ENCODE measurements at places on chromosomes 5 and 9. TPM values are rescaled to one million over a fixed set of nuclear protein-coding genes. Genes with fewer than 3 reads are reported as not detected.
A peak's percentile ranks its signal among the peaks of the same experiment; 100 is the strongest.

- H3K4me1 ChIP-seq = no peaks in the 10 kb centered on the region
- no peaks in the 10 kb centered on the region for H3K36me3 ChIP-seq
- no peak overlapping the region for H3K27ac ChIP-seq
- H3K4me3 ChIP-seq = no peak overlapping the region
These were observed 140.3 kb upstream of the IRX2 start for GRCh38 chr5:2891781-2892180.

Gene WDR38
- total RNA-seq = not detected

DNA sequence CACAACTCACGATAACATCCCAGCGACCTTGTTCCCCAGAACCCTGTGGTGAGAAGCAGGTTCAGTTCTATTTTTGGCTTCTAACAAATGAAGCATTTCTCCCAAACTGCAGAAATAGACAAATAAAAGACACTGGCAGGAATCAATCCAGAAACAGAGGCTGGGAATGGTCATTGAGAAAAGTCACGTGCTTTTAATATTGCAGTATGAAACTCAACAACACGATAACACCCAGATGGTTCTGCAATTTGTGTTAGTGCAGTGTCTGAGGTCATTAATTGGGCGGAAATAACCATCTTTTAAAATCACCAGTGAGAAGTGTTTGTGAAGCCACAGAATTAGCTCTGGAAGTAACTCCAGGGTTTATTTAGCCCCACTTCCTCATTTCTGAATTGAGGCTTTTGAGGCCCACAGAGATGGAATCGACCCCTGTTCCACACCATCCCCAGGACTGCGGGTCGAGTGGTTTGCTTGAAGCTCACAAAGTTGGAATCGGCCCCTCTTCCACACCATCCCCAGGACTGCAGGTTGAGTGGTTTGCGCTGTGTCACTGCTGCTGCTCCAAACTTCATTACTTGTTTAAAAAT is 164.7 kb upstream of the IRX4 start:
- no peaks in the 10 kb centered on the region for H3K4me1 ChIP-seq
- no peak for DNase-seq
- H3K36me3 ChIP-seq = no peaks in the 10 kb centered on the region
- no peak overlapping the region for H3K27ac ChIP-seq

Gene PHF2
- 22.8 TPM for total RNA-seq

GRCh38 chr5:73605223-73606087 is 20.5 kb upstream of the ARHGEF28 start:
- H3K27me3 ChIP-seq = no peaks in the 10 kb centered on the region
- no peak overlapping the region for H3K4me3 ChIP-seq
- peaks cover 17% of the 10 kb centered on the region for H3K4me1 ChIP-seq
- H3K36me3 ChIP-seq = no peaks in the 10 kb centered on the region
- peak; percentile 91 for DNase-seq

Gene CDKN2A
- total RNA-seq = not detected

DNA sequence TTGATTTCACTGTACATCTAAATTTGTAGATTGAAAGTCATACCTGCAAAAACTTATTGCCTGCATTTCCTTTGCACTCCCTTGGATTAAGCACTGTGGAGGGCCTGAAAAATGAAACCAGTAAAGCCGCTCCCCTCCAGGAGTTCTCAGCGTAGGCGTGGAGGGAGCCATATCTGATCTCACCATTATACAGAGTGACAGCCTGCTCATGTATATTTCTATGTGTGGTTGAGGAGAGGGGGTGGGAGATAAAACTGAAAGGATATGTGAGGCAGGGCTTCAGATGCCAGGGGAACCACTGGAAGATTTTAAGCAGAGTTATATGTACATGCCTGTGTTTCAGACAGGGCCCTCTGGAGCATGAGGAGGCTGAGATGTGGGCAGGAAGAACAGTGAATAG is 303.0 kb downstream of the MSX2 start:
- H3K27me3 ChIP-seq = no peaks in the 10 kb centered on the region
- DNase-seq = peak; percentile 17
- no peak overlapping the region for H3K4me3 ChIP-seq
- H3K4me1 ChIP-seq = no peaks in the 10 kb centered on the region
- H3K27ac ChIP-seq = no peak overlapping the region

DNA sequence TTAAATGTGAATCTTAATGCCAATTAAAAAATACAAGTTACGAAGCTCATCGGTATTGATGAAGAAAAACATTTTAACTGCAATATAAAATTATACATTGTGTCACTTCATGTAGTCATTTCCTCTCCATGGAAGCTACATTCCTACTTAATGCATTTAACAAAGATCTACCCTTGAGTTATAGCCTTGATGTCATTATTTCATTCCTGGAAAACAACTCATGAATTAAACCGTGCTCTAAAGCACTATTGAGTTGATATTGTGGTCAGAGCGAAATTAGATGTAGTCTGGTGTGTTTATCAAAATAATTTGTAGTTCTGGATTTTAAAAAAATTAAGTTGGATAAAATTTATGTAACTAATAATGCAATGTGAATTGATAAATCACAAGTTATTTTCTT is 11.1 kb downstream of the C5orf47 start:
- DNase-seq = no peak
- H3K27ac ChIP-seq = no peak overlapping the region
- no peaks in the 10 kb centered on the region for H3K4me1 ChIP-seq
- no peaks in the 10 kb centered on the region for H3K36me3 ChIP-seq

GRCh38 chr5:137286025-137286610 is 213.0 kb downstream of the SPOCK1 start:
- H3K27me3 ChIP-seq = no peaks in the 10 kb centered on the region
- no peaks in the 10 kb centered on the region for H3K36me3 ChIP-seq
- H3K27ac ChIP-seq = no peak overlapping the region
- H3K4me3 ChIP-seq = no peak overlapping the region
- DNase-seq = no peak

DNA sequence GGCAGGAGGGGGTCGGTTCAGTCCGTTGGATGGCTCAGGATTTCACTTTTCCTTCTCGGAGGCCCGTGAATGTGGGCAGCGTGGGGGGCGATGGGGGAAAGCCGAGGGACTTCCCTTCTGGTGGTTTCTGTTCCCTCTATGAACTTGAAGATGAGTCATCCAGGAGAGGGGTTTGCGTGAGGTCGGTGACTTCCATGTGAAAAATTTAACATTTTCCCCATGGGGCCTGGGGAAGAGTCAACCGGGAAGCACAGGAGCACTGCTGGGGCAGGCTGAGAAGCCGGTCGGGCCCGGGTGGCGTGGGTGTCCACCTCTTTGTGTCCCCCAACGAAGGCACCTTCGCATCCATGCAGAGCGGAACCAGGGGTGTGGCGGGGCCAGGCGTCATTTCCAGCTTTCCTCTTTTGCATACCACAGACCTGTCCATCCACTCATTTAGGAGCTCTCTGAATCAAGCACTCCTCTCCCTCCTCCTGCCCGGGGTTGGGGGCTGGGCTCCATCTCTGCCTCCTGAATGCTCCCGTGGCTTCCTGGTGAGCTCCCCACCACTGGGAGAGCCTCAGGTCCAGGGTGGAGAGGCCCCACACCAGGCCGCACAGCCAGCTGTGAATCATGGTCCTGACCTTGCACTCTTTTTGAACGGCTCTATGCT is 68.4 kb downstream of the ANKRD33B start:
- no peak overlapping the region for H3K4me3 ChIP-seq
- no peaks in the 10 kb centered on the region for H3K27me3 ChIP-seq
- H3K36me3 ChIP-seq = no peaks in the 10 kb centered on the region
- peaks cover under 1% of the 10 kb centered on the region for H3K4me1 ChIP-seq
- DNase-seq = no peak

GRCh38 chr5:116273448-116274242 is 188.8 kb downstream of the COMMD10 start:
- peak; percentile 7 for DNase-seq
- H3K27me3 ChIP-seq = no peaks in the 10 kb centered on the region
- no peaks in the 10 kb centered on the region for H3K36me3 ChIP-seq
- H3K27ac ChIP-seq = no peak overlapping the region

- no peak overlapping the region for H3K4me3 ChIP-seq
- H3K27me3 ChIP-seq = no peaks in the 10 kb centered on the region
- H3K36me3 ChIP-seq = no peaks in the 10 kb centered on the region
- DNase-seq = no peak
- no peaks in the 10 kb centered on the region for H3K4me1 ChIP-seq
- H3K27ac ChIP-seq = no peak overlapping the region
These were observed 644.2 kb upstream of the CDH9 start for GRCh38 chr5:27682600-27682999.

DNA sequence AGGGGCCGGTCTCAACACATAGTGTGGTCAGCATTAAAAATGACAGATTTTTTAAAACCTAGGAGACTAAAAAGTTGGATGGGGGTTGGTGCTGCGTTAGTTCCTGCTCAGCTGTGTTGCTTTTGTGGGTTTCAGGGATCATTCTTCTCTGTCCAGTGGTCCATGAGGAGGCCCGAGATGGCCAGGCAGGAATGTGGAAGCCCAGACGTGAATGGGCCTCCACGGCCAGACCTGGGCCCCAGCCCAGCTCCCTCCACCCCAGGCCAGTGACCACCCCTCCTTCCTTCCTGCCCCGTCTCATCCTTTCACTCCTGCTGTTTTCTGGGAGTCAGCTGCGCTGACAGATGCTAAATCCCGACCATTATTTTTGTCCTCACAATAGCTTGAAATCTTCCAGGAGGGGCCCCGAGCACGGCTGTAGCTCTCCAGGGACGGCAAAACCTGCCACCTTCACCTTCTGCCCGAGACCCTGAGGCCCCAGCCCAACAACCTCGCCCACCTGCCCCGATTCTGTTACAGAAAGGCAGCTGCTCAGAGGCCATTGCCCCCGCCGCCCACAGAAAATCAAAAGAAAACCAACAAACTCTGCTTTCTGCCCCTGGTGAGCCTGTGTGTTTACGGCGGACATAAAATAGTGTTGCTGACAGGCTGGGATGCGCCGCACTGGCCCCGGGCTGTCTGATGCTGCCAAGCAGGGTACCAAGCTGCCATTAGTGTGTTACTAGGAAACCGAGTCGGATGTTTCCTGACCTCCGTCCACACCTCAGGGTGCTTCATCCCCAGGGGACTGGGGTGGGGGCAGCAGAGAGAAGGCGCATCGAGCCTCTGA is 83.7 kb upstream of the SARDH start:
- no peak overlapping the region for H3K4me3 ChIP-seq
- H3K36me3 ChIP-seq = no peaks in the 10 kb centered on the region
- H3K27ac ChIP-seq = no peak overlapping the region
- no peaks in the 10 kb centered on the region for H3K4me1 ChIP-seq
- H3K27me3 ChIP-seq = no peaks in the 10 kb centered on the region

- no peaks in the 10 kb centered on the region for H3K36me3 ChIP-seq
- H3K4me1 ChIP-seq = no peaks in the 10 kb centered on the region
- no peaks in the 10 kb centered on the region for H3K27me3 ChIP-seq
- H3K27ac ChIP-seq = no peak overlapping the region
- no peak for DNase-seq
- no peak overlapping the region for H3K4me3 ChIP-seq
These were observed 10.3 kb upstream of the CRHBP start for GRCh38 chr5:76942581-76942980.

GRCh38 chr9:5186416-5187169 is 1.2 kb upstream of the INSL6 start:
- peak; percentile 86 for DNase-seq
- no peaks in the 10 kb centered on the region for H3K27me3 ChIP-seq
- no peaks in the 10 kb centered on the region for H3K4me1 ChIP-seq
- no peak overlapping the region for H3K27ac ChIP-seq
- no peak overlapping the region for H3K4me3 ChIP-seq
- no peaks in the 10 kb centered on the region for H3K36me3 ChIP-seq

DNA sequence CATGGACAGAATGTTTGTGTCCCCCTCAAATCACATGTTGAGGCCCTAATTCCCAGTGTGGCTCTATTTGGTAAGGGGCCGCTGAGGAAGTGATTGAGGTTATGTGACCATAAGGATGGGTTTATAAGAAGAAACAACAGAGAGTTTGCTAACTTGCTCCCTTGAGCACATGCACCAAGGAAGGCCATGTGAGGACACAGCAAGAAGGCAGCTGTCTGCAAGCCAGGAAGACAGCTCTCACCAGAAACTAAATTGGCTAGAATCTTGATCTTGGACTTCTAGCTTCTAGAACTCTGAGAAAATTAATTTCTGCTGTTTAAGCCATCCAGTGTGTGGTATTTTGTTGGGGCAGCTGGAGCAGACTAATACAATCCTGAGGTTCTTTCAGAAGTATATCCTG is 35.2 kb upstream of the CDC42SE2 start:
- no peak overlapping the region for H3K27ac ChIP-seq
- no peaks in the 10 kb centered on the region for H3K4me1 ChIP-seq
- no peak for DNase-seq
- H3K36me3 ChIP-seq = no peaks in the 10 kb centered on the region

Gene NSUN2
- 128 TPM for total RNA-seq

- H3K27me3 ChIP-seq = no peaks in the 10 kb centered on the region
- H3K27ac ChIP-seq = no peak overlapping the region
- no peak for DNase-seq
- H3K4me1 ChIP-seq = peaks cover 5% of the 10 kb centered on the region
- H3K4me3 ChIP-seq = no peak overlapping the region
These were observed 17.0 kb upstream of the TDRD7 start for GRCh38 chr9:97394881-97395280.

Gene PRUNE2
- 119 TPM for total RNA-seq

Gene PCDHGA8
- 12.5 TPM for total RNA-seq

Gene CCL28
- 5.5 TPM for total RNA-seq

Gene PCDHGA4
- 2.4 TPM for total RNA-seq

Gene CDO1
- not detected for total RNA-seq

Gene TMEM174
- total RNA-seq = not detected

Gene TAF1L
- total RNA-seq = not detected
